IMR-90 (cell line): ENCODE measurements at places on chromosomes 2 and 18. TPM values are rescaled to one million over a fixed set of nuclear protein-coding genes. Genes with fewer than 3 reads are reported as not detected.

DNA sequence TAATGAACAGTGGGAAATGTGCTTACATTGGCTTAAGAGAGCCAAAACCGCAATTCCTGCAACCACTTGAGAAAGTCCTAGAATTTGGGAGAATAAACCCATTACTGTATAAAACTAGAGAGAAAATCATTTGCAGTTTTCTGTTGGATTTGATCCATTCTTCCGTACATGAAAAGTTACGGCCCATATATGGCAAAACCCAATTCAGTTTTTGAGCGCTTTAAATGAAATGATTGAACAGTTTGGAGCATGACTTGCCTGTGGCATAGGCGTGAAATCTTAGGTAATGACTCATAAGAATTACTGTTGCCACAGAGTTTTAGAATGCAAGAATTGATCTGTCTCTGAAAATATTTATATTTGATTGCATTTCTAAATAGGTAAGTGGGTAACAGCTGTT, 52.0 kb downstream of the PHLPP1 start:
- no peaks in the 10 kb centered on the region for H3K36me3 ChIP-seq
- no peak for DNase-seq
- H3K4me1 ChIP-seq = no peaks in the 10 kb centered on the region; the same call in 1 of the 2 replicates
- H3K27me3 ChIP-seq = no peaks in the 10 kb centered on the region
- H3K27ac ChIP-seq = no peak overlapping the region
- no peak overlapping the region for H3K4me3 ChIP-seq

DNA sequence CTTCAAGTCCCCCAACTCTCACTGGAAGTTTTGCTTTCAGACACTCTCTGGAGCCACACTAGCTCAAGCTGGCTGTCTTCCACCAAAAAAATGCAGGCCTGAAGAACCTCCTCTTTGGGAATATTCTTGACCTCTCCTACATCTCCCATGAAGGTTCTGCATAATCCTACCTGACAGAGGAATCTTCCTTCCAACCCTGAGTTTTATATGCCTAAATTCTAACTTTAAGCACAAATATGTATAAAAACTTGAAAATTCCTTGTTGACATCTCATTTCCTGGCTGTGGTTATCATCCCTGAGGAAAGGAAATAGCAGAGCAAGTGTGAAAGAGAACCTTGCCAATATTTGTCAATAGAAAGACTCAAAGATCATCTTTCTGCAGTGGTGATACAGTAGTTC, 249.0 kb downstream of the LPIN1 start:
- H3K27ac ChIP-seq = no peak overlapping the region
- H3K4me3 ChIP-seq = no peak overlapping the region
- DNase-seq = peak; percentile 47
- peaks cover 5% of the 10 kb centered on the region for H3K4me1 ChIP-seq

DNA sequence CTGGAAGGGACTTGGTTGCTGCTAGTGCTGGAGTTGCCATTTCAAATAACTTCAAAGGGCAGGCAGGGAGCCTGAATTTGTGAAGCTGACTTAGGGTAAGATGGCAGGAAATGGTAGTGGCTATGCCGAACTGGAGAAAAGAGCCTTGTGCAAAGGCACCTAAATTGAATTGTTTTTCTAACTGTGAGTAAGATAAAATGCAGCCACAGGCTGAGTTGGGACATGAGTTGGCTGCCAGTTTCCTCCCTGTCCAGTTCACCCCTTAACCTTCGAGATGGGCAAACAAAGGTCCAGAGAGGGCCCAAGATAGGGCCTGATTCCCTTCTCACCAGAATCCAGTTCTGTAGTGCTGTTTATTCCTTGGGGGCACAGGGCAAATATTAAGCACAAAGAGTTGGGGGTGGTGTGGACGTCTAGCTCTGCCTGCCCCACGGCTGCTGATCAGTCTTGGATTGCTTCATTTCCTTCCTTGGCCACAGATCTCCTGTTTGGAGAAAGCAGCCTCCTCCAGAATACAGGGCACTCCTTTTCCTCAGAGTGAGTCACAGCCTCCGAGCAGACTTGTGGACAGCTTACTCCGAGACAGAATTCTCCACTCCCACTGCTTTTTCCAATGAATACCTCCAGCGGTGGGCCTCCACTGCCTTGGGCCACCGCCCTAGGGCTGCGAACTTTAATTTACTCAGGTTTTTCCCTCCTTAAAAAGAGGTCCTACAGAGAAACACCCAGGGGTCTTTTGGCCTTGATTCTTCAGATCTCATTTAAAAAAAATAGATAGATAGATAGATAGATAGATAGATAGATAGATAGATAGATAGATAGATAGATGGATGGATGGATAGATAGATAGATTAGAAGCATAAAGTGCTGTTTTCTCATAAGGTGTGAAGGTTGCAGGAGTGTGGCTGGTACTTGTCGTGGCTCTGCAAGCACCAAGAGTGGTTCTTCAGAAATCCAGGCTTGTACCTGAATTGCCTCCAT, 18.4 kb upstream of the SLC20A1 start:
- peak overlapping the region; percentile 79 for H3K27ac ChIP-seq
- H3K27me3 ChIP-seq = no peaks in the 10 kb centered on the region
- H3K4me3 ChIP-seq = no peak overlapping the region; the same call in 1 of the 2 replicates
- peaks cover 28% of the 10 kb centered on the region for H3K4me1 ChIP-seq
- peak; percentile 97 for DNase-seq

- DNase-seq = no peak
- peaks cover 32% of the 10 kb centered on the region for H3K27me3 ChIP-seq
- H3K27ac ChIP-seq = no peak overlapping the region
- no peaks in the 10 kb centered on the region for H3K36me3 ChIP-seq
These were observed 12.1 kb downstream of the ATP6V1C2 start for GRCh38 chr2:10733566-10733925.

GRCh38 chr2:46298522-46299353, 1.5 kb downstream of the EPAS1 start:
- H3K36me3 ChIP-seq = peaks cover under 1% of the 10 kb centered on the region; the same call in 1 of the 2 replicates
- peaks cover 12% of the 10 kb centered on the region; the same call in 1 of the 2 replicates for H3K4me1 ChIP-seq
- peak overlapping the region; percentile 87 for H3K4me3 ChIP-seq
- peak overlapping the region; percentile 82 for H3K27ac ChIP-seq
- no peaks in the 10 kb centered on the region for H3K27me3 ChIP-seq

DNA sequence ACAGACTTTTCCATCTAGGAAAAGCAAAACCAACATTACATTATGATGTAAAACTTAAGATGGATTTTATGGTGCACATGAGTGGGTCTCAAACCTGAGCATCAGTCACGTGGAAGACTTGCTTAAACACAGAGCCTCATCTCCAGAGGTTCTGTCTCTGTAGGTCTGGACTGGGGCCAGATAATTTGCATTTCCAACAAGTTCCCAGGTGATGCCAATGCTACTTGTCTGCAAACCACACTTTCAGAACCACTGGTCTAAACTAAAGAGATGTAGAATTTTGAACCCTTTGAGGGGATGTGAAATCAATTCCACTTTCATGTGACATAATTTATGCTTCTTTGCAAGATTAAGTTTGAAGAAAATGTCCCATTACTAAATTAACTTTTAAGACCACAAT, 522.8 kb downstream of the MBD2 start:
- no peak overlapping the region for H3K4me3 ChIP-seq
- H3K27ac ChIP-seq = no peak overlapping the region
- H3K4me1 ChIP-seq = no peaks in the 10 kb centered on the region
- no peaks in the 10 kb centered on the region for H3K27me3 ChIP-seq
- H3K36me3 ChIP-seq = no peaks in the 10 kb centered on the region

SCN1A gene
- under 0.01 TPM in 2 replicates for total RNA-seq

- no peaks in the 10 kb centered on the region for H3K4me1 ChIP-seq
- no peak overlapping the region for H3K27ac ChIP-seq
- peaks cover 27% of the 10 kb centered on the region for H3K27me3 ChIP-seq
- DNase-seq = peak; percentile 5
These were observed 80.4 kb downstream of the CELF4 start for GRCh38 chr18:37484983-37485834.

DNA sequence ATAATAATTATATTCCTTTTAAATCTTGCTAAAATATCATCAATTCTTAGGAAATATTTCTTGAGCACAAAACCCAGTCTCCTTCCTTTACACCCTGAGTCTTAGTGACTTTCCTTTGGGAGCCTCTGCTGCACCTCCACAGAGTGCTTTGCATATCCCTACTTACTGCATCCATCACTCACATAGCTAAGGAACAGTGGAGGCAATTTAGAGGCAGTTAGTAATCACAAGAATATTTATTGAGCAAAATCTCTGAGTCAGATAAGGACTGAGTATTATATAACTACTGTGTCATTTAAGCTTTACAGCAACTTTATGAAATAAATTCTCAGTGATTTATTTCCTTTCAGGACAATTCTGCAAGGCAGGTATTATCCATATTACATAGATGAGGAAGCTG, 327.7 kb downstream of the TMX3 start:
- no peaks in the 10 kb centered on the region for H3K4me1 ChIP-seq
- H3K27ac ChIP-seq = no peak overlapping the region
- no peaks in the 10 kb centered on the region for H3K36me3 ChIP-seq
- H3K27me3 ChIP-seq = no peaks in the 10 kb centered on the region
- H3K4me3 ChIP-seq = no peak overlapping the region
- DNase-seq = peak; percentile 50

DNA sequence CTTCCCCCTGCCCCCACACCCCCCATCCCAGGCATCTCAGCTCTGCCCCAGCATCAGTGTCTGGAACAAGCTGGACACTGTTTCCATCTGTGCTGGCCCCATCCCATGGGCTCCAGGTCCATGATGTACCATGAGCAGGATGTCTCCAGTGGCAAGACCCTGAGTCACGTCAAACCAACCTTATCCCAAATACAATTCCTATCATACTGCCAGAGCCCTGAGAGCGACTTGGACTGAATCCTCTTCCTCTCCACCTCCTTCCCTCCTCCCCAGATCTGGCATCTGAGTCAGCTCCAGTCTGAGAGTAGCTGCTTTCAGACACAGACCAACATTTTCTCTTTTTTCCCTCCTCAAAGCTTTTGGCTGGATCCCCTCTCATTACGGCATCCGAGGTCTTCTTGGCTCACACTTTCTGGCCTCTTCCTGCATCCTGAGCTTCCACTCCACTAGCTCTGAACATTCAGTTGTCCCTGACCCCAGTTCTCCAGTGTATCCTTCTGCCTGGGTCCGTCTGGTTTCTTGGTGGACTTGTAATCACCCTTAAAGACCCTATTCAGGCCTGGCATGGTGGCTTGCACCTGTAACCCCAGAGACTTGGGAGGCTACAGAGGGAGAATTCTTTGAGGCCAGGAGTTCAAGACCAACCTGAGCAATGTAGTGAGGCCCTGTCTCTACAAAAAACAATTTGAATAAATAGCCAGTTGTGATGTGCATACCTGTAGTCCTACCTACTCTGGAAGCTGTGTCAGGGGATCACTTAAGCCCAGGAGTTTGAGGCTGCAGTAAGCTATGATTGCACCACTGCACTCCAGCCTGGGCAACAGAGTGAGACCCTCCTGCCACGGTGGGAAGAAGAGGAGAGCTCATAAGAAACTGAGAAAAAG, 68.3 kb downstream of the ACKR3 start:
- DNase-seq = peak; percentile 12
- H3K27ac ChIP-seq = no peak overlapping the region
- peaks cover 3% of the 10 kb centered on the region for H3K27me3 ChIP-seq
- H3K4me1 ChIP-seq = peaks cover 4% of the 10 kb centered on the region
- H3K4me3 ChIP-seq = no peak overlapping the region

NEU2 gene
- not detected in 2 replicates for total RNA-seq

DNA sequence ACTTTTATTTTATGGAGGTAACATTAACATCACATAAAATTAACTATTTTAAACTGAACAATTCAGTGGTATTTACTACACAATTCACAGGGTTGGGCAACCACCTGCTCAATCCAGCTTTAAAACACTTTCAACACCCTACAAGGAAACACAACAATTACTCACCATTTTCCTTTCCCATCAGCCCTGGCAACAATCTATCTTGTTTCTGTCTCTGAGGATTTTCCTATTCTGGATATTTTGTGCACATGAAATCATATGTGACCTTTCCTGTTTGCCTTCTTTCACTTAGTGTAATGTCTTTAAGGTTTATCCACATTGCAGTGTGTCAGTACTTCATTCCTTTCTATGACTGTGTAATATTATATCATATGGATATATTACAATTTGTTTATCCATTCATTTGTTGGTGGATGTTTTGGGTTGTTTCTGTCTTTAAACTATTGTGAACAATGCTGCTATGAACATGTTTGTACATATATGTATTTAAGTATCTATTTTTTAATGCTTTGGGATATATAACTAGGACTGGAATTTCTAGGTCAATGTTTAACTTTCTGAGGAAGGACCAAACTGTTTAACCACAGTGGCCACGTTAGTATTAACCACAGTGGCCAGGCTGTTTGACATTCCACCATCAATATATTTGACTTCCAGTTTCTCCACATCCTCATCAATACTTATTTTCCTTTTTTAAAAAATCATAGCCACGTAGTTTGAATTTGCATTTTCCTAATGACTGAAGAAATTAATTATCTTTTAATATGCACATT, 72.4 kb upstream of the KIF5C start:
- no peaks in the 10 kb centered on the region for H3K36me3 ChIP-seq
- peaks cover 8% of the 10 kb centered on the region for H3K27me3 ChIP-seq
- no peak overlapping the region for H3K4me3 ChIP-seq
- no peak for DNase-seq
- H3K4me1 ChIP-seq = no peaks in the 10 kb centered on the region

MROH2A gene
- total RNA-seq = not detected in 2 replicates

GRCh38 chr2:176118601-176119339, 2.2 kb downstream of the HOXD10 start:
- no peaks in the 10 kb centered on the region for H3K36me3 ChIP-seq
- H3K4me1 ChIP-seq = no peaks in the 10 kb centered on the region
- no peak overlapping the region for H3K27ac ChIP-seq
- no peak overlapping the region for H3K4me3 ChIP-seq

- no peak for DNase-seq
- H3K4me3 ChIP-seq = no peak overlapping the region
- peaks cover 2% of the 10 kb centered on the region; the same call in 1 of the 2 replicates for H3K27me3 ChIP-seq
- no peak overlapping the region for H3K27ac ChIP-seq
- no peaks in the 10 kb centered on the region for H3K4me1 ChIP-seq
These were observed 20.0 kb upstream of the MEIS1 start for GRCh38 chr2:66414896-66415295.

DNA sequence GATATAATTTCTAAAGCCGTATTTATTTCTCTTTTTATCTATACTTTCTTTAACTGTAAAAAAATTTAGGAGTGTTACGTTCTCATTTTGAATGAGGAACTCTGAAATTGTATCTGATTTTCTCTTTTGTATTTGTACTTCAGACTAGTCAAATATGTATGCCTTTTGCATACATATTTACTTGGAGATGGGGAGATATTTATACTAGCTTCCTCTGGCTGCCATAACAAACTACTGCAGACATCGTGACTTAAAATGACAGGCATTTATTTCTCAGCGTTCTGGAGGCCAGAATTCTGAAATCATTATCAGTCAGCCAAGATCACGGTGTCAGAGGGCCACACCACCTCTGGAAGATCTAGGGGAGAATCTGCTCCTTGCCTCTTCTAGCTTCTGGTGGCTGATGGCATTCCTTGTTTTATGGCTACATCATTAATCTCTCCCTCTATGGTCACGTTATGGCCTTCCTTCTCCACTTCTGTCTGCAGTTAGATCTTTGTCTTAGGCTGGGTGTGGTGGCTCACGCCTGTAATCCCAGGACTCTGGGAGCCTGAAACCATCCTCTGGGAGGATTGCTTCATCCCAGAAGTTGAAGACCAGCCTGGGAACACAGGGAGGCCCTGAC, 8.2 kb downstream of the LCLAT1 start:
- H3K27me3 ChIP-seq = no peaks in the 10 kb centered on the region
- DNase-seq = no peak
- H3K4me1 ChIP-seq = peaks cover 14% of the 10 kb centered on the region
- no peak overlapping the region for H3K4me3 ChIP-seq
- peak overlapping the region; percentile 77; the same call in 1 of the 2 replicates for H3K27ac ChIP-seq

- H3K4me3 ChIP-seq = no peak overlapping the region
- H3K27me3 ChIP-seq = no peaks in the 10 kb centered on the region; the same call in 1 of the 2 replicates
- peaks cover 11% of the 10 kb centered on the region for H3K4me1 ChIP-seq
These were observed 29.1 kb downstream of the FAM178B start for GRCh38 chr2:96957244-96957643.

- no peaks in the 10 kb centered on the region for H3K36me3 ChIP-seq
- no peak overlapping the region for H3K27ac ChIP-seq
- DNase-seq = no peak
- H3K4me1 ChIP-seq = 0 out of 2 replicates have a peak, but pooled peaks cover 2% of the 10 kb centered on the region
These were observed 123.3 kb upstream of the NYAP2 start for GRCh38 chr2:225276207-225276606.

LHCGR gene
- total RNA-seq = under 0.01 and 0.18 TPM in 2 replicates
